ENCODE measurements at places on chromosomes 4 and X. TPM values are rescaled to one million over a fixed set of nuclear protein-coding genes. Genes with fewer than 3 reads are reported as not detected.

Gene ADGRL3
- 24.0 TPM for polyA plus RNA-seq

Gene PCYT1B
- polyA plus RNA-seq = 2.7 TPM

Gene MAOB
- 47.6 TPM for polyA plus RNA-seq

Gene ASMT
- polyA plus RNA-seq = 0.14 TPM

Gene KLHL13
- 80.8 TPM for polyA plus RNA-seq

Gene ZCCHC13
- polyA plus RNA-seq = not detected

Gene ARHGEF6
- polyA plus RNA-seq = 12.4 TPM

Gene TRIM2
- 74.4 TPM for polyA plus RNA-seq

Gene TASL
- 0.47 TPM for polyA plus RNA-seq

Gene PDZD4
- polyA plus RNA-seq = 12.5 TPM

Gene SSX2
- polyA plus RNA-seq = not detected

Gene LETM1
- 21.5 TPM for polyA plus RNA-seq

Gene DMRTC1
- 0.57 TPM for polyA plus RNA-seq

Gene MGARP
- polyA plus RNA-seq = 0.33 TPM

Gene CT47C1
- polyA plus RNA-seq = not detected

Gene LIAS
- polyA plus RNA-seq = 33.9 TPM
